ENCODE measurements at places on chromosomes 13 and 19.
A peak's percentile ranks its signal among the peaks of the same experiment; 100 is the strongest.

GRCh38 chr19:8204961-8205360 lies 4.2 kb upstream of the CERS4 start:
- no peak for DNase-seq

DNA sequence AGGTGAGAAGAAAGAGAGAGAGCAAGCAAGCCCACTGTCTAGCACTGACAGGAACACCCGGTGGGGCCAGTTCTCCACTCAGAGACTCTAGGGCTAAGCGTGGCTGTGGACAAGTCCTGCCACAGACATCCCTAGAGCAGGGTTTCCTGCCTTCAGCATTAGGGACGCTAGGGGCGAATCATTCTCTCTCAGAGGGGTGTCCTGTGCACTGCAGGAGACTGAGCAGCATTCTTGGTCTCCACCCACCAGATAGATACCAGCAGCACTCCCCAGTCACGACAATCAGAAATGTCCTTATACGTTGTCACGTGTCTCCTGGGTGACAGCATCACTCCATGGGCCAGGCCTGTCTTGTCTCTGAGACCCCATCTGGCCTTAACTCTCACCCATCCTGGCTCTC lies 1.5 kb downstream of the OR10H1 start:
- DNase-seq, result no peak

DNA sequence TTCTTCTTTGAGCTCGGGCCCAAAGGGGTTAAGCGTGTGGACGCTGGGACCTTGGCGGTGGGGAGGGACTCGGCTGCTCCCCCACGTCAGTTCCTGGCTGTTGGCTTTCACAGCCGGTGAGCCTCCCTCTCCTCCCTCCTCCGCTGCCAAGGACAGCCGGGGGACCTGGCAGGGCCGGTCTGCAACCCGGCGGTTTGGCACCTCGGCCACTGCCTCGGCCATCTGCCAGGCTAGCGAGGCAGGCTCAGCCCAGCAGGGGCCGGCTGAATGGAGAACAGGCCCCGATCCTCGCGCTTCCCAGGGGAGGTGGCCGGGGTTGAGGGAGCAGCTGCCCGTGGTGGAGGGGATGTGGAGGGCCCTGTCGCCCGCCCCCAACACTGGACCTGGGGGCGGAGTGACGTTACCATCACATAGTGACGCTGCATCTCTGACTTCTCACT lies 5.0 kb downstream of the TLE5 start:
- peak; percentile 84 for DNase-seq

DNA sequence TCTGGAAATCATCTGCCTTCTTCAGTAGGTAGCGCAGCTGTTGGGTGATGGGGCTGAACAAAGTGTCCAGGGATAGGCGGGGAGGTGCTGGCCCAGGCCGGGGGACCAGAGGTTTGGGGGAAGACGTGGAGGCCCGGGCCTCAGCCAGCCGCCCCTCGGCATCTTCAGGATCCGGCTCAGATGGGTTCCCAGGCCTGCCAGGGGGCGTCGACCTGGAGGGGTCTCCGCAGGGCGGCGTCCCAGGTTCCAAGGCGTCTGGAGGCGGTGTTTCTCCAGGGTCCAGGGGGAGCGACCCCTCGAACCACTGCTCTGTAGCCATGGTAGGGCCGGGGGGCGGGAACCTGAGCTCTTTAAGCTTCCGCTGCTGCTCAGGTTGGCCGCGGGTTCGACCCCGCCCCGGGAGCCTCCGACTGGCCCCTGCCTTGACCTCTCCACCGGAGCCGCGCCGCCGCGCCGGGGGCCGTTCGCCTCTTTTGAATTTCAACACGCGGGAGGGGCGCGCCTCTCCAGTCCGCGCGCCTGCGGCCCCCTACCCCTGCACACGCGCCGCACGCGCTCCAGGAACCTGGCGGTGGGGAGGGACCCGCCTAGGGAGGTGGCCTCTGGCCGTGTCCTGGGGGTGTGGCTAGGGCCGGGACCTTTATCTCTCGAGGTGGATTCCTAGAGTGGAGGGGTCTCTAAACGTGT lies at the start of gene C19orf67:
TSS of gene C19orf67 (minus strand) at position 475 of the 687 bp plus-strand sequence. CDS start at position 319, 156 bp downstream.
- no peak for DNase-seq

GRCh38 chr19:49997709-49998108 lies 27.5 kb downstream of the VRK3 start:
- no peak for DNase-seq

DNA sequence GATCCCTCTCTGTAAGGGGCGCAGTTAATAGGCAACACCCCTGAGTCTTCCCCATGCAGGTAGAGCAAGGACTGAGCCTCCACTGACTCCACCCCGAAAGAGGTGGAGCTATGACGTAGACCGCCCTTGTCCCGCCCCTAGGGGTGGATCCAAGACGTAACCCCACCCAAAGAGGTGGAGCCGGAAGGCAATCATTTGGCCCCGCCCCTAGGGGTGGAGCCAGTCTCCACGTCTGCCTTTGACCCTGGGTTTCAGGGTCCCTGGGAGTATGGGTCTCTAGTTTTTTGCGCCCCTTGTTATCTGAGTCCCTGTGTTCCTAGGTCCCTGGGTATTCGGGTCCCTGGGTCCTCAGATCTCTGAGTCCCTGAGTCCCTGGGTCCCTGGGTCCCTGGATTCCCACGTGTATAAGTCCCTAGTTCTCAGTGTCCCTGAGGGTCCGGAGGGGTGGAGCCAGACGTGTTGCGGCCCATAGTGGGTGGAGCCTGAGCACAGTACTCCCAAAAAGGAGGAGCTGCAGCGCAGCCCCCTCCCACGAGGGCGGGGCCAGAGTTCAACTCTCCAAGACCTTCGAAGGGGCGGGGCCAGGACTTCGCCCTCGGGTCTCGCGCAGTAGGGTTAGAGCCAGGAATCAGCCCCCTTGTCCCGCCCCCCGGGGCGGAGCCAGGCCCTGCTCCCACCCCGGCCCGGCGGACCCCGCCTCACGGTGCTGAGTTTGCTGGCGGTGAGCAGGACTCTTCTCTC lies 5.3 kb downstream of the DENND1C start:
- DNase-seq, result no peak

DNA sequence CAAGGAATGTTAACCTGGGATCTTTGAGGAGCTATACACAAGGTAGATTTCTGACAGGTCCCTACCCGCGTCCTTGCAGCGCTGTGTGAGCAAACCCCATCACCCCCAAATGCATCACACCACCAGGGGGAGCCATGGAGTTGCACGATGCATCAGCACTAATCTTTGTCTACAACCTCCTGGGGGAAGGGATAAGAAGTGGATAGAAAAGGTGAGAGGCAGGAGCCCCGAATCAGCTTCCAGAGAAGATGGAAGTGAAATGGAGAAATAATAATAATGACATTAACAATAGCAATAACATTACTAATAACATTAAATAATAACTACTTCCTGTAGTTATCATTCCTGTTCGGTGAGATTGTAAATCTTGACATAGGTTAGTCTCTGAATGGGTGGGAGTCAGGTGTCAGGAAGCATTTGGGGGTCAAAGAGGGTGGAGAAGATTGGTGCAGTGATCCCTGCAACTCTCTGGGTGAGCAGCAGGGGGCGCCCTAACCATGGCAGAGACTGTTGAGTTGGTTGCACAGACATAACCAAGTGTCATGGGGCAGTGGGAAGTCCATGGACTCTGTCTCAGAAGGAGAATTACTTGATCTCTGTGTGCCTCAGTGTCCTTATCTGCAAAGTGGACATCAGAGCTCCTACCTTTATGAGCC lies 16.5 kb downstream of the SIGLEC7 start:
- no peak for DNase-seq

DNA sequence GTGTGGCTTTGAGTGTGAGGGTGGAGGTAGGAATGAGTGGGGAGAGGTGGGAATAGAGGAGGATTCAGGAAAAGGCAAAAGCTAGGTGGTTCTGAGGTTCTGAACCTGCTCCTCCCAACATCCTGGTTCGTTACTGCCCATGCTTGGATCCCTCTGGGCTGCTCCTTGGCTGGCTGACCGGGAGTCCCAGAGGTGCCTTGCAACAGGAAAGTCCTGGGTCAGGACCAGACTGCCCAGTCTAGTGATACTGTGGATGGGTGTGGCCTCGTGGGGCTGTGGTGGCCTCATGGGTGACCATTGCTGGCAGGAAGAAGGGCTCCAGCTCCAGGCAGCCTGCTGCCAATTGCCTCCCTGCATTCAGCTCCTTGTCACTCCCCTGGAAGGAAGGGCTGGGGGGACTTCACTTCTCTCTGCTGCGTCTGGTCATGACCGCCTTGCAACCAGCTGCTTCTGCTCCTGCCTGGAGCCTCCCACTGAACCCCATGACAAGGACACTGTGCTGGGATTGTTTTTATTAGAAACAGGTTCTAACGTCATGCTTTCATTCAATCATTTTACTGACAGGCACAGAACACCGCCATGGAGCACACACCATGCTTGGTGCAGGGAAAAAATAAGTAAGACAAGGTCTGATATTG lies 61.5 kb upstream of the UBL3 start:
- DNase-seq, result no peak

- no peak for DNase-seq
Measured at GRCh38 chr13:24075137-24075975, 85.2 kb upstream of the SPATA13 start.

- DNase-seq, result no peak
Measured at GRCh38 chr13:41682766-41683165, 225.4 kb downstream of the RGCC start.

DNA sequence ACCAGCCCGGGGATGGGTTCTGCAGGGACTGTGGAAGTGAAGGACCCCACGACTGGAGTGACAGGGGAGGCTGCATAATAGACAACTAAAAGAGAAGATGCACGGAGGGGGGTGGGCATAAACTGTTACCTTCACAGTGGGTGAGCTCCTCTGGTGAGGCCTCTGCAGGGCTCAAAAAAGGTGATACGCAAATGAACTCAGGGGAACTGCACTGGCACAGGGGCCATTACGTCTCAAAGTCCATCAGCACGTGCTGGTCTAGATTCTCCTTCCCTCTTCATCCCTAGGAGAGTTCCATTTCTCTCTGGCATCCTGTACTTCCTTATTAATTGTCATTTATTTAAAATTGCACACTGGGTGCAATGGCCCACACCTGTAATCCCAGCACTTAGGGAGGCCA lies 8.1 kb upstream of the FFAR2 start:
- DNase-seq, result no peak

DNA sequence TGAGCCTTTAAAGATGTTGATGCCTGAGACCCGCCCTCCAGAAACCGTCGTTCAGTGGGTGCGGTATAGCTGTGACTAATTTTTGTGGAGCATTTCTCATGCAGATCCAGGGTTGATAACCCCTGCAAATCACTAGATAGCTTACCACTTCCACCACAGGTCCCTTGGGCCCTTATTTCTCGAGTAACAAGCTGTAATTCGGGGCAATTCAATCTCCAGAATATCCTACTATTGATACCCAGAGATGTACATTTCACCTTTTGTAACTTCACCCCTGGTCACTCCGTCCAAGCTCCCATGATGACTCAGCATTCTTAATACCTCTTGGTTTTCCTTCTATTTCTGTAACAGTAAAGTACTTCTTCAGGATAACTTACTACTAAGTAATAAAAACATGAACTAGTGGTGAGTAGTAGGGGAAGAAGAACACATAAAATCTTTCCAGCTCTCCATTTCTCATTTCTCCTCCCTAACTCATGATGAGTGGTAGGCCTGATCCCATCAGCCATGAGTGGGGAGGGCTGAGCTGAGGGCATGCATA lies 71.9 kb upstream of the UBL3 start:
- DNase-seq, result no peak

- DNase-seq, result no peak
Measured at GRCh38 chr19:33287438-33287837, 14.9 kb downstream of the CEBPA start.

GRCh38 chr19:7873304-7874075 lies 700 bp downstream of the PRR36 start:
- no peak for DNase-seq

DNA sequence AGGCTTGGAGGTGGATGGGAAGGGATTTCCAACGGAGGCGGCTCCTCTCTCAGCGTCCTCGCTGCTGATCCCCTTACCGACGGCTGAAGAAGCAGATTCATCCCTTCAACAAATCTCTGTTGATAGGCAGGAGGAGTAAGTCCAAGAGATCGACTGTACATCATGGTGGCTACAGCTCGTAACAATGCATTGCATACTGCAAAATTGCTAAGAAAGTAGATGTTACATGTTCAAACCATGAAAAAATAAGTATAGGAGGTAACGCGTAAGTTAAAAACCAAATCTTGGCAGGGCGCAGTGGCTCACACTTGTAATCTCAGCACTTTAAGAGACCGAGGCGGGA lies 468 bp upstream of the SLC39A3 start:
- DNase-seq, result no peak

DNA sequence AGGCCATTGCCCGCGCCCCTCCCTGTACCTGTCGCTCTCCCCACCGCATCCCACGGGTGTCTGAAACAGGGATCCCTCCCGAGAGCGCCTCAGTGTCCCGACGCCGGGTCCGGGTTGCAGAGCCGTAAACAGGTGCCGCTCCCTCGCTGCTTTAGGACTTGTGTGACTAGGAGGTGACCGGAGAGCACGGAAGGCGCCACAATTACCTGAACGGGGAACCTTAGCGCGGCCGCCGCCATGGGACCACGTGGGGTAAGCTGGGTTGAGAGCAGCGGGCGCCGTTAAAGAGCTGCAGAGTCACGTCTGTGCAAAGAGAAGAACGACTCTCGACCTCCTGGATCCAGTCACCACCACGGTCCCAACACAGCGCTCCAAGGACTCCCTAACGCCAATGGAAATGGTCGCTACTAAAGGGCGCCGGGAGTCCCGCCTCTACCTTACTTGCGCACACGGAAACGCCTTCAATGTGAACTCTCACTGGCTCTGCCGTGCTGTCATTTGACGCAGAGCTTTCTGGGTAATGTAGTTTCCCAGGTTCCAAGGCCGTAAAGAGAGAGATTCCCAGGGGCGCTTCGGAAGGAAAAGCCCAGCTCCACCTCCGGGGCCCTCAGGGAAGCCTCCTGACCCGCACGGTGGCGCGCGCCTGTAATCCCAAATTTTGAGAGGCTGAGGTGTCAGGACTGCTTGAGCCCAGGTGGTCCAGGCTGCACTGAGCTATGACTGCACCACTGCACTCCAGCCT lies at the start of gene ZNF552:
TSS of gene ZNF552 (minus strand) at position 409 of the 742 bp plus-strand sequence. CDS start at position 239, 170 bp downstream.
- DNase-seq, result peak; percentile 89

DNA sequence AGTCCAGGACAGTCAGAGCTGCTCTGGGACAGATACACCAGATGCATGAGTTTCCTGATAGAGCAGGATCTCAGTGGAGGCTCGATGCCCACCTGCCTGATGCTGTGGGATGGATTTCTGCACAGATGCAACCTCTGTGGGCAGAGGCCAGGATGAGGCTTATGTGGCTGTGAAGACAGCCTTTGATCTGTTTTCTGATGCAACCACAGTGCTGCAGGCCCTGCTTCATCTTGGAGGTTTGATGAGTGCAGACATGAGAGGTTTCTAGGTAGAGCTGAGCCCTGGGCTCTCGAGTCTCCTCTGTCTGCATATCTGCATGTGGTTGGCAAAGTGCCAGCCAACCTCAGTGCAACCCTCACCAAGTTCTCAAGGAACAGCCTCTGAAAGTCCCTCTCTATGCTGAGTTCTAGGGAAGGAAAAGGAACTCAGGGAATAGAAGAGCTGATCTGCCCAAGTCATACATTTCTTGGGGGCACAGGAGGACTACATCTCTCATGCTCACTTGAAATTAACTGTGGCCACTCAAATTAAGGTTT lies 23.1 kb upstream of the TSHZ3 start:
- DNase-seq, result no peak

DNA sequence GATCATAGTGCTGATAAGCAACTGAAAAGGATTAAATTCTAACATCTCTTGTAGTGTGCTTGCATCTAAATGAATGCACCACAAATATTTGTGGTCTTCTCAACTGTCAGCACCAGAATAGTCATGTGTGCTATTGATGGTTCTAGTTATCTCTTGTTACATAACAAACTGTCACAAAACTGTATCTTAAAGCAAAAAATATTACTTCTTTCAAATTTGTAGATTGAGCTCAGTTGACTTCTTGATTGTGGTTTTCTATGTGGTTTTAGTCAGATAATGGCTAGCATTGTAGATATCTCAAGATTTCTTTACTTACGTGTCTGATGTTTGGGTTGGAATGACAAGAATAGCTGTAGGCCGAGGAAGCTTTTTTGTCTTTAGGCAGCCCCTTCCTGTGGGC lies 431.3 kb downstream of the SLITRK6 start:
- no peak for DNase-seq

Measured in muscle of arm (tissue), 14 donors.